Left lung (tissue), 14 donors: ENCODE measurements at places on chromosomes 1 and 21. TPM values are rescaled to one million over a fixed set of nuclear protein-coding genes. Genes with fewer than 3 reads are reported as not detected.

DNA sequence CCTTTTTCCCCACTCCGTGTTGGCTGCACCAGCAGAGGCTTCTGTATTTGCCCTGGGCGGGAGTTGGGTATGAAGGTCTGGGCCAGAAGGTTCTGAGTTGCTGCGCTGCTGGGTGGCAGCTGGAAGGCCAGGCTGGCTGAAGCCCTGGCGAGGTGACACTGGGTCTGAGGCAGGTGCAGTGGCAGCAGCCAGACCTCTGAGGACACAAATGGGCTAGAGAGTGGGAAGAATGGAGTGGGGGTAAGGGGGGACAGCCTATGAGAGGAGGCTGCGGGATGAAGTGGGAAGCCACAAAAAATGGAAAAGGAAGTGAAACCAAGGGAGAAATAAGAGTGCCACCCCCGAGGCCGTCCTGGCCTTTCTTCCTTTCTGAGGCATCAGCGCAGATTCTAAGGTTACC is 53.2 kb downstream of the STX6 start:
- no peak for DNase-seq

DNA sequence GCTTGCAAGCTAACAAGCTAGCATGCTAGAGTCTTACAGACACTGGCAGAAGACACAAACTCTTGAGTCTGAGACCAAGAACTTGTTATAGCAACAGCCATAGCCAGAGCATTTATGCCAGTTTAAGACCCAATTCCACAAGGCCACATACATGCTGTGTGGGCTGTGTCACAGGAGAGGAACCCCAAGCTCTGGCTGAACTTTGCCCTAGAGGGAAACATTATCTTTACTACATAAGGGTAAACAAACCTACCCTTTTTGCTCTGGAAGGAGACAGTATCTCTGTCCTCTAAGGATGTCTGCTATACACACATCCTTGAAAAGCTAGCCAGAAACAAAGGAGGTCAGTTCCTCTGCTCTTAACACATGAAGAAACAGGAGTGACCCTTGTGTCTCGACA is 70.3 kb downstream of the HSF2BP start:
- DNase-seq = no peak

DNA sequence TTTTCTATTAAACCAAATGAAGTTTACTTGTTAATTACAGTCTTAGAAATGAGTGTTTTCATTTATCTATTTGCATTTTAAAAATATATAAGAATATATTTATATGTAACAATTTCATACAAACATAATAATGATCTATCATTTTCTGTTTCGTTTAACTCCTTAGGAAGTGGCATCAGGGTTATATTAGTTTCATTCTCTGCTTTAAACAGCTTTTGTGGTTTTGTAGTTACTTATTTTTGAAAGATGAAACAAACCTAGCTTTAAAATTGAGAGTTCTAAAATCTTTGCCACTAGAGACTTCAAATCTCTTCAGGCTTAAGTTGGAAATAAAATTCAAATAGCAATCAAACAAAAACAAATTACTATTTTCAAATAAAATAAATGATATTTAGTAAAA is 2110.6 kb downstream of the MRPL39 start:
- DNase-seq = no peak

GRCh38 chr21:41209016-41209619 is 41.2 kb downstream of the BACE2 start:
- DNase-seq = no peak

DNA sequence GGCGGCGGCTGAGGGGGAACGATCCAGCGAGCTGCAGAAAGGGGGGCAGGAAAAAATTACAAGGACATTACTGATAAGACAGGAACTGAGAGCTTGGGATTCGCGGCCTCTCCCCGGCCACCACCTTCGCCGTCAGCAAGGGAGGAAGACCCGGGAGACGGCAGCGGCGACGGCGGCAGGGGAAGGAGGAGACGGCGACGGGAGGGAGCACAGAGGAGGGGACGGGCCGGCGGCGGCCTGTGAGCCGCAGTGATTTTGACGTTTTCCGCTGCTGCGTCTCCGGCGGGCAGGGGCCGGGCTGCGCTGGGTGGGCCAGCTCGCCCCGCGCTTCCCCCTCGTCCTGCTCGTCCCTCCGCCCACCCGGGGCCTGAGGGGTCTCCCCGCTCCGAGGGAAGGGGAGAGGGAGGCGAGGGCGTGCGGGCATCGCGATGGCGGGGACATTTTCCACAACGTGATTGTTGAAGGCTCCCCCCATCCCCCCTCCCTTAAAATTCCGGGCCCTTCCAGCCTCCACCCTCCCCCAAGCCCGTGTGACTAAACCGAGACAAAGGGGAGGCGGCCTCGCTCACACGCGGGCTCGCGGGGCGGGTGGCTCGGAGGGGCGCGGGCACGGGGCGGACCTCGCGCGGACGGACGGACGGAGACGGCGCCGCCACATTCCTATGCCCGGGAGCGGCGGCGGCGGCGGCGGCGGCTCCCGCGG is 407 bp downstream of the CAMSAP2 start:
- DNase-seq = peak; percentile 87

- no peak for DNase-seq
These were observed 551 bp downstream of the ZRANB2 start for GRCh38 chr1:71080230-71080738.

- DNase-seq = no peak
These were observed 17.1 kb upstream of the PRRC2C start for GRCh38 chr1:171468120-171468750.

DNA sequence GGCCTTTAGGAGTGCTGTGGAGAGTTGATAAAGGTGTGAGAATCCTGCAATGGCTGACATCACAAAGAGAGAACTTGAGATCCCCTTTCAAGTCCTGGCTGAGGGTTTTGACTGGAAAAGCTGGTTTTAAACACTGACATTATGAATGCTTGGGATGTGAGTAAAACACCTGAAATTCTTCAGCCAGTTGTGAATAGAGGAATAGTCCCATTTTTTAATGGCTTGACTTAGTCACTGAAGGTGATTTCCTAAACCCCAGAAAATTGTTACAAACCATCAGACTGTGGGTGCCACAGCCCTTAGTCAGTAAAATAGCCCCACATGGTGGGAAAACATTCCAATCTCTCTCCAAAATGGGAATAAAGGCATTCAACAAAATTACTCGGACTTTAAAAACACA is 107.7 kb upstream of the LMO4 start:
- DNase-seq = peak; percentile 27

GRCh38 chr1:245752561-245752960 is 597.8 kb downstream of the KIF26B start:
- DNase-seq = no peak

Gene NPL
- polyA plus RNA-seq = 6.4 TPM

Gene PHF13
- polyA plus RNA-seq = 20.5 TPM

Gene CENPS
- 23.1 TPM for polyA plus RNA-seq

Gene TOE1
- 10.6 TPM for polyA plus RNA-seq

Gene SH3D21
- polyA plus RNA-seq = 12.7 TPM

Gene CASQ1
- 0.71 TPM for polyA plus RNA-seq

Gene CYP4X1
- polyA plus RNA-seq = 5.2 TPM

Gene HSD3B1
- polyA plus RNA-seq = not detected
